CD4-positive, alpha-beta memory T cell (primary cell): ENCODE measurements at places on chromosomes 7 and 10. TPM values are rescaled to one million over a fixed set of nuclear protein-coding genes. Genes with fewer than 3 reads are reported as not detected.

Gene ANXA8L1
- not detected for total RNA-seq

Gene ADAM8
- total RNA-seq = 87.2 TPM

- H3K4me3 ChIP-seq = no peak overlapping the region
- H3K4me1 ChIP-seq = no peaks in the 10 kb centered on the region
- no peak for DNase-seq
- H3K36me3 ChIP-seq = peaks cover 25% of the 10 kb centered on the region
- no peak overlapping the region for H3K27ac ChIP-seq
These were observed 57.2 kb downstream of the SLC29A4 start for GRCh38 chr7:5339955-5340354.

Gene MET
- 0.23 TPM for total RNA-seq
